Activated T-cell treated with anti-CD3 and anti-CD28 coated beads, Interleukin-2, amount 50 U/mL, for 24 hours (primary cell): ENCODE measurements at places on chromosomes 2 and 18.

- H3K27ac ChIP-seq = no peak overlapping the region
- DNase-seq = no peak
- H3K4me1 ChIP-seq = peaks cover 17% of the 10 kb centered on the region
- no peaks in the 10 kb centered on the region for H3K27me3 ChIP-seq
- H3K36me3 ChIP-seq = peaks cover 8% of the 10 kb centered on the region
- H3K4me3 ChIP-seq = no peak overlapping the region
Observed at GRCh38 chr2:225070811-225071210, 28.5 kb upstream of the DOCK10 start.

DNA sequence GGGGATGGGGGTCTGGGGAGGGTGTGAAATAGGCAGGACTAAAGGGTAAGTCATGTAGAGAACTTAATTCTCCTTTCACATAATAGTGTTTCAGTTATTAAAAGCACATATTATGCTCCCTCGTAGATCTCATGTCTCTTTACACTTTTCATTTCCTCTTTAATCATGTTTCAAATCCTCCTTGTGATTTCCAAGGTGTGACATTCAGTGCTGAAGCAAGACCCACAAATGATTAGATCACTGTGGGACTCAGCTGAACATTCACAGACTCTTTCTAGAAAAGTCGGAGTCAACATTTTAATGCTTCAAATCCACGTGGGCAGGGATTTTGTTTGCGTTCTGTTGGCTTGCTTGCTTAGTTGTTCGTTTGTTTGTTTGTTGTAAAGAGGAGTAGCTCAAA lies 34.7 kb upstream of the CALCRL start:
- no peaks in the 10 kb centered on the region for H3K27me3 ChIP-seq
- no peaks in the 10 kb centered on the region for H3K4me1 ChIP-seq
- H3K36me3 ChIP-seq = no peaks in the 10 kb centered on the region
- no peak overlapping the region for H3K27ac ChIP-seq

- peaks cover 32% of the 10 kb centered on the region for H3K4me1 ChIP-seq
- H3K36me3 ChIP-seq = peaks cover 44% of the 10 kb centered on the region
- H3K27ac ChIP-seq = no peak overlapping the region
- no peak overlapping the region for H3K4me3 ChIP-seq
- DNase-seq = no peak
- H3K27me3 ChIP-seq = no peaks in the 10 kb centered on the region
Observed at GRCh38 chr18:79367480-79367879, 28.2 kb upstream of the NFATC1 start.

DNA sequence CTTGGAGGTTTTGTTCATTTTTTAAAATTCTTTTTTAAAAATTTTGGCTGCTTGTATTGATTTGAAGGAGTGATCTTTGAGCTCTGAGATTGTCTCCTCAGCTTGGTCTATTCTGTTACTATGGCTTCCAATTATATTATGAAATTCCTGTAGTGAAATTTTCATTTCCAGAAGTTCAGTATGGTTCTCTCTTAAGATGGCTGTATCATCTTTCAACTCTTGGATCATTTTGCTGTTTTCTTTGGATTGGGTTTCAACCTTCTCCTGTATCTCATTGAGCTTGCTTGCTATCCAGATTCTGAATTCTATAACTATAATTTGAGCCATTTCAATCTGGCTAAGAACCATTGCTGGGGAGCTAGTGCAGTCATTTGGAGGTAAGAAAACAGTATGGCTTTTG lies 270.8 kb upstream of the NT5C1B start:
- no peaks in the 10 kb centered on the region for H3K27me3 ChIP-seq
- DNase-seq = no peak
- no peak overlapping the region for H3K4me3 ChIP-seq
- no peaks in the 10 kb centered on the region for H3K36me3 ChIP-seq
